Retina (tissue), 1 donor: ENCODE measurements at places on chromosomes 6 and 20.

GRCh38 chr6:36290668-36291620 lies 21.1 kb downstream of the PNPLA1 start:
- DNase-seq: no peak

DNA sequence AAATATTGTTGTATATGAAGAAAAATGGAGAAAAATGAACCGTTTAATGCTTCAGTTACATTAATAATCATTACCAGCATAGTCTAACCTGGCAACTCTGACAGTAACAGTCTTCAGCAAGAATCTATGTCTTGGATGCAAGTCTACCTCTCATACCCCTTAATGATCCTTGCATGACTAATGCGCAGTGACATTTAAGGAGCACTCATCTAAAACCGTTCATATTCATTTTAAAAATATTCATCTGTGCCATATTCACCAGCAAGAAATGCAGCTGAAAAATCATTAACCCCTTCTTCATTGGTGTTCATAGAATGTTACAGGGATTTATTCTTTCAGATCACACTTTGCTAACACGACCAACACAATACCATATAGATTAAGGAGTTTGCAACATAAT lies 227.2 kb upstream of the ASCC3 start:
- DNase-seq: no peak

GRCh38 chr20:59821201-59821600 lies 112.2 kb downstream of the SYCP2 start:
- DNase-seq: no peak

- DNase-seq: no peak
Measured at GRCh38 chr6:36324191-36324590, 12.5 kb downstream of the BNIP5 start.

DNA sequence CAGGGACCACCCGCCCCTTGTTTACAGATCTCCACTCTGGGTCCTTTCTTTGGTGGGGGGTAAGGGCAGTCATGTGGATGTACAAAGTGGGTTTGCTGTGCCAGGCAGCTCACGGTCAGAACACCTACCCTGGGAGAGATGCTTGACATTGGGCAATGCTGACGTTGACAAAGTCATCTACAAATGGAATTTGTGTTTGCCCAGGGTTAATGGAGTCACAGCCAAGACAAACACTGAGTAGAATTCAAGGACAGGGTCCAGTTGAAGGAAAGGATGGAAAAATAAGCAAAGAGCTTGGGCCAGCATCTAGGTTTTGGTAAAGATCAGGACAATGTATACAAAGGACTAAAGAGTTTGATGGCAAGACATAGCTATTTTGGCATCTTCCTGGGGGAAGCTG lies 54.7 kb downstream of the MOCS1 start:
- DNase-seq: no peak

- peak; percentile 77 for DNase-seq
Measured at GRCh38 chr6:30730601-30731435, 10.7 kb downstream of the TUBB start.

GRCh38 chr20:51389543-51390264 lies 152.8 kb downstream of the NFATC2 start:
- DNase-seq: no peak

DNA sequence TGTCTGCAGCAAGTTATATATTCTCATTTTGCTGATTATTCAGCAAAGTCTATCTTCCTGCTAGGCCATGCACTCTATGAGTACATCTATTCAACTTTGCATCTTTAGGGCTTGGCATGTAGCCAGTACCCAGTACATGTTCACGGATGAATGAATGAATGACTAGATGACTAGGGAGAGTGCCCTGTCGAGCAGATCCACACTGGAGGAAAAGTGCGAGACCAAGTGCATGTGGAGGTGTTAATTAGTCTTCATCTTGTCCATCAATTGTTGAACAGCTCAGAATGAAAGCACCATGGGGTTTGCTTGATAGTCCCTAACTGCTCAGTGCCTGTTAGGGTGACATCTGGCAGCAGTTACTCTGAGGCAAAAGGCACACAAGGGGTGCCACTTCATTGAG lies 30.4 kb downstream of the TM9SF4 start:
- no peak for DNase-seq

DNA sequence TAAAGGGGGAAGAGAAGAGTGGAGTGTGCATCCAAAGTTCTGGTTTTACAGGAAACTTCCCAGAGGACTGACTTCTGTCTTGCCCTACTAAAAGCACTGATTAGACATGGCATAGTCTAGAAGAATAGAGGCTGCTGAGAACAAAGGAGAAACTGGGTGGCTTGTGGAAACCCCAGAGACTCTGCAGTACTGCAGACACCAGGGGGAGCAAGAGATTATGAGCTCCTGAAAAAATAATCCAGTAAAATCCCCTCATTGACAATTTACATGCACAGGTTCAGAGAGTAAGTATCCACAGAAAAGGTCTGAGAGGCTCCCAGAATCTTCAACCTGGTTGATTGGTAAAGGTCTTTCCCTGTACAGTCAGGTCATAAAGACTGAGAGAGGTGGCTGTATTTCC lies 48.7 kb upstream of the CLVS2 start:
- DNase-seq: peak; percentile 44

DNA sequence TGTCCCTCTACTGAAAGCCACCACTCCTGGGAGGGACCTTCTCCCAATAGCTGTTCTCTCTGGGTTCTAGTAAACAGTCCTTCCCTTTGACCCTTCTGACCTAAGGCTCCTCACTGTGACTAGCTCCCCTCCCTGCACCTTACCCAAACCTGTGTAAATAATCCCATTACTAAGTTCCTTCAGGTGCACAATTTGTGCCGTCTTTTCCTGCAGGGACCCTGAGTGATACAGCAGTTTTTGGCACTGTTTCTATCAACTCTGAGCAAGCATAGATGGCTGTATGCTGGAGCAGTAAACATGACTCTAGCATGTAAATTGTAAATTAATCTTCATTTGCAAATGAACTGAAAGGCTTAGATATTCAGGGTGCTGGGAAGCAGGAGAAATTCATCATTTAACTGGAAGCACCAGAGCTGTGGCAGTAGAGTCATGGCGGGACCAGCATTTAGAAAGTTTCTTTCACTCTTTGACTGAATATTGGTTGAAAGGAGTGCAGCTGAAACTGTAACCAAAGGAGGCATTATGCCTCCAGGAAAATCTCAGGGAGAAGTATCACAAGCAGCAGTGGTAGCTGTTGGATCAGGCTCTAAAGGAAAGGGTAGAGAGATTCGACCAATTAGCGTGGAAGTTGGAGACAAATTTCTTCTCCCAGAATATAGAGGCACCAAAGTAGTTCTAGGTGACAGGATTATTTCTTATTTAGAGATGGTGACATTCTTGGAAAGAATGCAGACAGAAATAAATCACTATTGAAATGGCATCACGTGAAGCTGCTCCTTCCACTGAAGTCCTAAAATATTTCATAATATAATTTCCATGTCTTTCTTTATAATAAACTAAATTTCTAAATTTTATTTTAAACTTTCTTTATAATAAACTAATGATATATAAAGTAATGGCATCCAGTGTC lies 117.8 kb downstream of the TCP11 start:
- no peak for DNase-seq

- no peak for DNase-seq
Measured at GRCh38 chr6:42962502-42963178, 2.1 kb downstream of the GNMT start.

DNA sequence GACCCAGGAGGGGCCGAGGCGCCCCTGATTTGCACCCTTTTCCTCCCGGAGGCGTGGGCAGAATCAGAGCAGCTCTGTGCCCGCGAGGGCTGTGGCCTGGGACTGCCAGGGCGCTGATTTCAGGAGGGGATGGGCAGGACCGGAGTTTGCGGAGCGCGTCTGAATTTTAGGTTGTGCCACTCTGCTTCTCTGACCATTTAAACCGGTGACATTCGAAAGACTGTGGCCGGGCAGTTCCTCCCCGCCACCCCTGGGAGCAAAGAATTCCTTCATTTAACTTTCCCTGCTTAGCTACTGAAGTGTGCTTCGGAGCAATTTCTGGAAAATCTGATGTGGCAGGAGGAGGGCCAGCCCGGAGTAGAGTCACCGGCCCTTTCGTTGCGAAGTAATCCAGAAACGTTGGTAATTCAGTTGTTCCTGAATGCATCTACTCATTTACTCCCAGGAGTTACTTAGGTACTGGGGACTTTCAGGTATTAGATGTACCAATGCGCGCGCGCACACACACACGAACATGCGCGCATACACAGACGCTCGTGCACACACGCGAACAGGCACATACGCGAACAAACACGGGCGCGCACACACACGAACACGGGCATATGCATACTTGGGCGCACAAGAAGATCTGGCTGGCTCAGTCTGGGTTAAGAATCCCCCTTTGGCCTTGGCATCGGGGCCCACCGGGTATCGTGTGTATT lies 568 bp downstream of the CCDC170 start:
- DNase-seq: peak; percentile 83

DNA sequence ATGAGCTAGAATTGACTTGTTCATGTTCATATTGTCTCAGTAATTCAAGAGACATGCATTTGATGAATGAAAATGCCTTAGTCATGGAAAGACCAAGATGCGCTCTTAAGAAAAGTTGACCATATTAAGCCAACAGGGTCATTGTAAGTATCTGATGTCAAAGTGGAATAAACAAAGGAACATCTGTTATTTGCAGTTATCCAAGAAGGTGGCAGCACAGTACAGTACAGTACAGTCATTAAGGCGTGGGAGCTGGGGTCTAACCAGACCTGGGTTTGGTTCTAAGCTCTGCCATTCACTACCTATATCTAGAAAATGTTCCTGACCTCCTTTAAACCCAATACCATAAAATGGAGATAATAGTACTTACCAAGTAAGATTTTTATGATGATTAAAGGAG lies 178.1 kb downstream of the BACH2 start:
- DNase-seq: no peak

- no peak for DNase-seq
Measured at GRCh38 chr20:46764068-46764467, 54.6 kb downstream of the SLC2A10 start.

DNA sequence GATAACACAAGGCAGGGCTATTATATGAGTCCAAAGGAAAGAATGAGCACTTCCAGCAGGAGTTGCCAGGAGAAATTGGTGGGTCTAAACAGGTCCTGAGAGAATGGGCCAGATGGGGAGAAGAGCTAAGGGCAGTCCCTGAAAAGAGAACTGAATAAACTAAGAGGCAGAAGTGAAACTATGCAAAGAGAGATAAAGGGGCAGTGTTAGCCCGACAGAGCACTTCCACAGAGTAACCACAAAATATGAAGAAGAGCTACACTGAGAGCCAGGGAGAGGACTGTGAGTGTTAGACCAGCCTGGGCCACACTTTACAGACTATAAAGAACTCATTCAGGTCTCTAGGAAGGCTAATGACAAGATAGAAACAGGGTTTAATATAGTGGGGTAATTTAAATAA lies 43.8 kb downstream of the RALGAPA2 start:
- DNase-seq: no peak

- peak; percentile 20 for DNase-seq
Measured at GRCh38 chr20:4973330-4974097, 27.8 kb downstream of the SLC23A2 start.

DNA sequence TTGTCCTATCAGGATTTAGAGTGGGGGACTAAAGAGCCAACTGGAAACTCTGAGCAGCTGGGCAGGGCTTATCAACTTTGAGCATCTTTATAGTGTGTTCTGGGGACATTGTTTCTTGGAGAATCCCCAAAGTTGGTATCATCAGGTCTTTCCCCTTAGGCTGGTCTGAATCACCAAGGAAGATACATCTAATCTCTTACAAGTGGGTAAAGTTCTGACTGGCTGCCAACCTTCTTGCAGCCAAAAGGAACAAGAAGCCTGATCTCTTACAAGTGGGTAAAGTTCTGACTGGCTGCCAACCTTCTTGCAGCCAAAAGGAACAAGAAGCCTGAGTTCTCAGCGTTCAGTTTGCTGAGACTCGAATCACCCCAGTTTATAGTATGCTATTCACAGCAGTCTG lies 1.6 kb upstream of the MED23 start:
- no peak for DNase-seq

GRCh38 chr6:148313488-148313887 lies 29.1 kb upstream of the SASH1 start:
- no peak for DNase-seq

- DNase-seq: no peak
Measured at GRCh38 chr6:135566311-135567068, 69.0 kb upstream of the AHI1 start.

DNA sequence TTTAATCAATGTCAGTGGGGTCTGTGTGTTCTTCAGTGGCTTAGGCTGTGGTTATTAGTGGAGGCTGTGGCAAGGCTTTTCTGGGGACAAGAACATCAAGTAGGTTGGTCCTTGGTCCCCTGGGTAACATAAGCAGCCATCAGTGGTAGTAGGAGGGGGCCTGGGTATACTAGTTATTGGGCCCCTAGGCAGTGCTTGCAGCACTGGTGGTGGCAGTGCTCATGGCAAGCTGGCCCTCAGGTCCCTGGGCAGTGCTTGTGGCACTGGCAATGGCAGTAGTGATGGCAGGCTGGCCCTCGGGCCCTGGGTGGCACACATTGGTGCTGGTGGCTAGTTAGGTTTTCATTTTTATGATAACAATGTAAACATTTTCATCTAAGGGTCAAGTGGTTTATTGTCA lies 32.5 kb upstream of the MAS1 start:
- no peak for DNase-seq

GRCh38 chr6:33426590-33427511 lies 7.0 kb downstream of the SYNGAP1 start:
- DNase-seq: peak; percentile 33

GRCh38 chr6:146770275-146770964 lies 171.6 kb downstream of the ADGB start:
- DNase-seq: no peak

GRCh38 chr6:145380186-145380585 lies 355.1 kb downstream of the EPM2A start:
- DNase-seq: no peak

- no peak for DNase-seq
Measured at GRCh38 chr6:124190256-124190655, 386.6 kb downstream of the NKAIN2 start.

GRCh38 chr6:98877250-98877649 lies 42.9 kb downstream of the POU3F2 start:
- DNase-seq: no peak

DNA sequence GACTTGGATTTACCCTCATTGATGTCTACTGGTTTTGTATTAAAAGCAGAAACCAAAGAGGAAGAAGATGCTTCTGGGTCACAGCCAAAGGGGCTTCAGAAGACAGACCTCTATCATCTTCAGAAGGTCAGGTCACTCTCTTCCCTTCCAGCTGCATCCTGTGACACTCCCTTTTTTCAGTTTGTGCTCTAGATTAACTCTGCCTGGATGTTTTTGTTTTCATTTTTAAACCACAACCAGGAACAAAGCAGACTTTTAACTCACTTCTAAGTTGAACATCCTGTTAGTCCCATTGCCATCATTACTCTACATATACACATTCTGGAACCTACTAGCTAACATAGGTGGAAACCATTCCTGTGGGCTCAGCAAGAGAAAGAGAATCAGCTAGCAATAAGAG lies 45.2 kb downstream of the AKIRIN2 start:
- no peak for DNase-seq

DNA sequence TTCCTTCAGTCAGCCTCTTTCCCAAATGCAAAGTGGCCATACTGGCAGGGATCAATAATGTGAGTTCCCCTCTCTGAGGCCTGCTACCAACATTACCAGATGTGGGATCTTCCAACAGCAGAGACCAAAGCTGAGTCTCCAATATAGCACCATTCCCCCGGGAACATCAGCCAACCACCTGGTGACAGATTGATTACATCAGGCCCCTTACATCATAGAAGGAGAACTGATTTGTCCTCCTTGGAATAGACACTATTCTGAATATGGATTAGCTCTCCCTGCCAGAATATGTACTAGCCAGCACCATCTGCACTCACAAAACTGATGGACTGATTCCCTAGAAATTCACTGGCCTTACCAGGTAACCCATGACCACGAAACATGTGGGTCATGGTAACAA lies 61.9 kb upstream of the CARMIL1 start:
- DNase-seq: no peak

- no peak for DNase-seq
Measured at GRCh38 chr6:129544892-129545612, 164.9 kb downstream of the ARHGAP18 start.
